Articular chondrocyte of knee joint (primary cell): ENCODE measurements at places on chromosomes 12 and 14. TPM values are rescaled to one million over a fixed set of nuclear protein-coding genes. Genes with fewer than 3 reads are reported as not detected.

The GPRC5A gene
- 28.9 and 33.8 TPM in 2 replicates for total RNA-seq

The NPFF gene
- not detected in 2 replicates for total RNA-seq

The KCNA1 gene
- 0.13 and 0.54 TPM in 2 replicates for total RNA-seq

The SIX4 gene
- total RNA-seq: 27.2 and 42.6 TPM in 2 replicates

The RHEBL1 gene
- total RNA-seq: 0.52 and 0.54 TPM in 2 replicates

The PLEK2 gene
- total RNA-seq: 0.54 TPM in 1 of 2 replicates, not detected in the other

The SLCO1B1 gene
- not detected in 2 replicates for total RNA-seq

The YBX3 gene
- 168 and 195 TPM in 2 replicates for total RNA-seq

The LALBA gene
- total RNA-seq: not detected in 2 replicates

The OLR1 gene
- total RNA-seq: not detected in 2 replicates

The LRP1-AS gene
- total RNA-seq: not detected in 2 replicates
